Stimulated activated CD4-positive, alpha-beta T cell treated with anti-CD3 and anti-CD28 coated beads, Interleukin-1b, Interleukin-23, amount 100 ng/mL, for 1 hour (primary cell): ENCODE measurements at places on chromosomes 12 and 14.

DNA sequence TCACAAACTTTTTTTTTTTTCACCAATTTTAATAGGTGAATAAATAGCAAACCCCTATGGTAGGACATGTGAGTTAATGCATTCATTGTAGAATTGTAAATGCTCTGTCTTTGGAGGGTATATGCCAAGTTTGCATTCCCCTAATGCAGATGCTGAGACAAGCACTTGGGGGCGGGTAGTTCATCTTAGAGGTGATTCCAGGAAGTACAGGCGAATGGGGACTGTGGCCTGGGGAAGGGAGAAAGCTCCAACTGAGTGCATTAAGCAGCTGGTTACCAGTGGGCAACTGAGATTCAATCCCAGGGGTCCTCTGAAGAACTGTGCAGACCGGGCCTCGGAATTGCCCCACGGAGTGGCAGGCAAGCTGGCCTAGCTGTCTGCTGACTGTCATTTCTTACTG is 107.6 kb downstream of the ZNF664 start:
- DNase-seq: no peak

DNA sequence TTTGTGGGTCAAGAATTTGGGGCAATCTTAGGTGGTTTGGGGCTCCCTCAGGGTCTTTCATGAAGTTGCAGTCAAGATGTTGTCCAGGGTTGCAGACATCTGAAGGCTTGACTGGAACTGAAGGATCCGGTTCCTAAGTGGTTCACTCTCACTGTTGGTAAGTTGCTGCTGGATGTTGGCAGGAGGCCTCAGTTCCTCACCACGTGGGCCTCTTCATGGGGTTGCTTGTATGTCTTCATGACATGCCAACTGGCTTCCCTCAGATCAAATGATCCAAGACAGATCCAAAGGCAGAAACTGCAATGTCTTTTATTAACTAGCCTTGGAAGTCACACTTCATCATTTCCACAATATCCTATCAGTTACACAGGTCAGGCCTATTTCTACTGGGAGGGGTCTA is 49.2 kb downstream of the ARF6 start:
- DNase-seq: no peak

GRCh38 chr14:75222208-75222701 is 45.8 kb upstream of the TMED10 start:
- DNase-seq: no peak

- DNase-seq: no peak
Observed at GRCh38 chr14:95635051-95635450, 51.2 kb upstream of the TCL1B start.

DNA sequence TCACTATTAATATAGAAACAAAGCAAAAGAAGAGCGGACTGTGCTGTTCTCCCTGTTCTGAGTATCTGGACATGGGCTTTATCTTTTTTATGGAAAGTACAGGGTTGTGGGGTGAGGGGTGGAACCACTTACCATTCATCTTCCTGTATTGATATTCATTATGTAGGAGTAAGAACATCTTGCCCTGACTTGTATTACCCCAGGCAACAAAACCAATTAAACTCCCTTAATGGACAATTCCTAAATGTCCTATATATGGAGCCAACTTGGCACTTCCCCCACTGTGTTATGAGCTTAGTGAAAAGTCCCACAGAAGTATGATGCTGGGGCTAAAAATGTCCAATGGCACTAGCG is 139.9 kb upstream of the KRR1 start:
- DNase-seq: no peak
